ENCODE measurements at places on chromosomes 7 and 10. TPM values are rescaled to one million over a fixed set of nuclear protein-coding genes. Genes with fewer than 3 reads are reported as not detected.

The FRMPD2 gene
- total RNA-seq = not detected

The CABCOCO1 gene
- not detected for total RNA-seq

GRCh38 chr10:101286248-101287046 lies 57.2 kb upstream of the LBX1 start:
- DNase-seq = no peak

- DNase-seq = no peak
Observed at GRCh38 chr10:62813981-62814380, 2.2 kb downstream of the EGR2 start.

DNA sequence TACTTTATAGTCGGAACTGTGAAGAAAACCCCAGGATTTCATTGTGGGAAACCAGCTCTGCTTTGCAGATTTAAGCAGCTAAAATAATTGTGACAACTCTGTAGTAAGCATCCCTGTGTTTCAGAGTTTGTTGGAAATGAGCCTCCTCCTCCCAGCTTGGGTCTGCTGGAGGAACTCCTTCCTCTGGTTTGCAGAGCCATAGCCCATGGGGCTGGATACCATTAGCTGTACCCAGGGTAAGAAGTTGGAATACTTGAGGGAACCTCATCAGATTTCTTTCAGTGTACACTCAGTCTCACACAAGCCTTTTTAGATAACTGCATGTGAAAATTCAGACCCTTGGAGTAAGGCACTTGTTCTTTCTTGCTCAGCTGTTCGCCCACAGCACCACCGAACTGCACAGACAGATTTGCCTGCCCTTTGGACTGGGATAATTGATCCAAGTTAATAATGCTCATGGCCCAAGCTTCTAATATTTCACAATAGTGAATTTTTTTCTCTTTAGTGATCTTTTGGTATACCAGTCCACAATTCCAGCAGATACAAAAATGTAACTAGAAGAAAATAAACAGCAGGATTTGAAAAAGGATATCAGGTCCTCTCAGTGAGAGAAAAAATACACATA lies 467.4 kb upstream of the FZD8 start:
- no peak for DNase-seq

All from activated CD8-positive, alpha-beta memory T cell treated with anti-CD3 and anti-CD28 coated beads, Interleukin-2, amount 10 ng/mL, durations not matched to agents 7 days and 5 days (primary cell).